ENCODE measurements at places on chromosomes 13 and 19. TPM values are rescaled to one million over a fixed set of nuclear protein-coding genes. Genes with fewer than 3 reads are reported as not detected.

DNA sequence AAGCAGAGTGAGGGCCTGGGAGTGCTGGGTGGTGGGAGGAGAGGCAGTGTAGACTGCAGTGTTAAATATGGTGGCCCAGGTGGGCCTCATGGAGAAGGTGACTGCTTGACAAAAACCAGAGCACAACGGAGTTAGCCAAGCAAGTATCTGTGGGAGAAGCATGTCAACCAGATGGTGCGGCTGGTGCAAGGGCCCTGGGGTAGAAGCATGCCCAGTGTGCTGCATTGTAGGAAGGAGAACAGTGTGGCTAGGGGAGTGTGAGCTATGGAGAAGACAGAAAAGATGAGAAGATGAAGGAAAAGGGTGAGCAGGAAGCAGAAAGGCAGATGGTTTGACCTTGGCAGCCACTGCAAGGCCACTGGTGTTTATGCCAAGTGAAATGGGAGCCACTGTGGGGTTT is 2.2 kb upstream of the VSTM2B start:
- H3K27ac ChIP-seq: no peak overlapping the region
- H3K36me3 ChIP-seq: no peaks in the 10 kb centered on the region
- H3K4me1 ChIP-seq: peaks cover 41% of the 10 kb centered on the region
- no peak overlapping the region for H3K4me3 ChIP-seq

DNA sequence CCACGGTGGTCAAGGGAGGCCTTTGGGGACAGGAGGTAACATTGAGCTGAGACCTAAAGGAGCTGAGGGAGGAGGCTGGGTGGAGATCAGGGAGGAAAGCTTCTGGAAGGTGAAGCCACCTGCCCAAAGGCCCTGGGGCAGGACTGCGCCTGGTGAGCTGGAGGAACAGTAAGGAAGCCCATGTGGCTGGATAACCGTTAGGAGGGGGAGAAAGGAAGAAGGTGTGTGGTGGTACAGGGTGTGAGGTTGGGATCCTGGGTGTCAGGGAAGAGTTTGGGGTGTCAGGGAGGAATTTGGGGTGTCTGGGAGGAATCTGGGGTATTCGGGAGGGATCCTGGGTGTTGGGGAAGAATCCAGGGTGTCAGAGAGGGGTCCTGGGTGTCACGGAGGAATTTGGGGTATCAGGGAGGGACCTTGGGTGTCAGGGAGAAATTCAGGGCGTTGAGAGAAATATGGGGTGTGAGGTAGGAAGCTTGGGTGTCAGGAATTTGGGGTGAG is 695 bp downstream of the TICAM1 start:
- H3K4me1 ChIP-seq: peaks cover 43% of the 10 kb centered on the region
- no peaks in the 10 kb centered on the region for H3K36me3 ChIP-seq
- no peaks in the 10 kb centered on the region for H3K27me3 ChIP-seq
- DNase-seq: no peak
- H3K4me3 ChIP-seq: peak overlapping the region; percentile 90

DNA sequence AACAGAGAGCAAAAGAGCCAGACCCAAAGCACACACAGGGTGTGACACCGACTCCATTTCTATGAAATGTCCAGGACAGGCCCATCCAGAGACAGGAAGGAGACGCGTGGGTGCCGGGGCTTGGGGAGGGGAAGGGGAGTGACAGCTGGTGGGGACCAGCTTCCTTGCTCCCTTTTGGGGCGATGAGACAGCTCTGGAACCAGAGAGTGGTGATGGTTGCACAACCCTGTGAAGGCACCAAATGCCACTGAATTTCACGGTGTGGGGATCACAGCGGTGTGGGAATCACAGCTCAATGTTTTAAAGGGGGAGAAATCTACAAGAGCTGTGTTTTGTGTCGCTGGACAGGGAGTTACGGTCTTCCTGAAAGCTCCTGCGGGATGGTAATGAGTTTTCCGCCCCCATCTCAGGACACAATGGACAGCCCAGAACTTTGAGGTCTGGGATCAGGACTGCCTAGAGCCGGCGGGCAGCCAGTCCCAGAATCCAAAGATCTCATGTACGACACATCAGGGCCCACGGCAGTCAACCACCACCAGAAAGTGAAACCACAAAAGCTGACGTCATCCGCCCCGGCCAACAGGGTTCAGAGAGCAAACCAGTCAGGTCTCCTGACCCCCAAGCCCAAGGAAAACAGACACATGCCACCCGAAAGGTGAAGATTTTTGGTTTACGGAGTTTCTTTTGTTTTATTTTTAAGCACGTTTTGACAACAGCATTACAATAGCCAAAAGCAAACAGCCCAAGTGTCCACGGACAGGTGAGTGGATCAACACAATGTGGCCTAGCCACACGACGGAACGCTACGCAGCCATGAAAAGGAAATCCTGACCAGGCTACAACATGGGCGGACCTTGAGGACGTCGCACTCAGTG is 7.3 kb downstream of the SGTA start:
- H3K4me1 ChIP-seq: peaks cover 33% of the 10 kb centered on the region
- H3K27ac ChIP-seq: peak overlapping the region; percentile 91
- peak overlapping the region; percentile 13 for H3K4me3 ChIP-seq
- H3K36me3 ChIP-seq: no peaks in the 10 kb centered on the region

DNA sequence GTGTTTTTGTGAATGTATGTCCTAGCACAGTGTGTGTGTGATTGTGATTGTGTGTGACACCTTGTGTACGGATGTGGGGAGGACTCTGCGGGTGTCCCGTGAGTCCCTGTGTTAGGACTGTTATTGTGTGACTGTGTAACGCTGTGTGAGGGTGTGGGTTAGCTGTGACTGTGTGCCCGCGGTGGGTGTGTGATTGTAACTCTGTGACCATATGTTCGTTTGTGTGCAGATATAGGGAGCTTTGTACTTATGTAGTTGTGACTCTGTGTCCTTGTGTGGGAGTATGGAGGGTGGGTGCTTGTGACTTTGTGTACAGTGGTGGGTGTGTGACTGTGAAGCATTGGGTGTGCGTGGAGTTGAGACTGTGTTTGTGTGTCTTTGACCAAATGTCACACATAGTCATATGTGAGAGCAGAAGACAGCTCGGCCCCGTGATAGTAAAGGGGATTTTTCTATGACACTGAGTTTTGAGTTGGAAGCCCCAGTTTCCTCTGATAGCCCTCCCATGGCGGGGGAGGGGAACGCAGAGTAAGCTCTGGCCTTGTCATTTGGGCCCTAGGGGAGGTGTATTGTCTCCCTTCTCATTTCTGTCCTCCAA is 949 bp upstream of the ZNF260 start:
- peak overlapping the region; percentile 75 for H3K4me3 ChIP-seq
- no peaks in the 10 kb centered on the region for H3K27me3 ChIP-seq
- H3K36me3 ChIP-seq: peaks cover 15% of the 10 kb centered on the region
- H3K4me1 ChIP-seq: peaks cover 26% of the 10 kb centered on the region
- peak overlapping the region; percentile 91 for H3K27ac ChIP-seq

GRCh38 chr13:111924678-111925075 is 142.3 kb upstream of the SOX1 start:
- H3K4me3 ChIP-seq: no peak overlapping the region
- no peaks in the 10 kb centered on the region for H3K36me3 ChIP-seq
- H3K27me3 ChIP-seq: no peaks in the 10 kb centered on the region
- H3K27ac ChIP-seq: no peak overlapping the region
- no peak for DNase-seq

DNA sequence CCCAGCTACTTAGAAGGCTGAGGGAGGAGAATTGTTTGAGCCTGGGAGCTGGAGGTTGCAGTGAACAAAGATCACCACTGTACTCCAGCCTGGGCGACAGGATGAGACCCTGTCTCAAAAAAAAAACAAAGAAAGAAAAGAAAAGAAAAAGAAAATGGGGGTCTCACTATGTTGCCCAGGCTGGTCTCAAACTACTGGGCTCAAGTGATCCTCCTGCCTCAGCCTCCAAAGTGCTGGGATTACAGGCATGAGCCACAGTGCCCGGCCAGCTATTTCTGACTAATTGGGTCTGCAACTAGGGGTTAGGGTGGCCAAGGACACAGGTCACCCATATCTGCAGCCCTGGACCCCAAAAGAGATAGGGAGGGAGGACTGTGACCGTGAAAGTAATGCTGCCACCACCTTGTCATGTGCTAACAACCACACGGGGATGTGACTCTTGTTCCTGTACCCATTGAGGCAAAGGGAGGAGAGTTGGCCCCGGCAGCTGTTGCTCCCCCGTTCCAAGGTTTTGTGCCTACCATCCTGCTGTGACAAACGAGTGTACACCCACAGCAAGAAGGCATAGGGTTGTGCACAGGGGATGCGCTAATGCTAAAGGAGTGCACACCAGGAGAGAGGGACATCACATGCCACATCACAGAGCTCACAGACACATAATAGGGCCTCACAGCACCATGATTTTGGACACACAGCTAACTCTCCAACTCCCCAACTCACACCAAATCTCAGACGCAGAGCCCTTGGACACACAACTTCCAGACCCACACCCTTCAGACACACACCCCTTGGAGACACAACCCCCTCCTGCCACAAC is 619 bp downstream of the MEF2B start:
- H3K4me1 ChIP-seq: peaks cover 27% of the 10 kb centered on the region
- H3K27me3 ChIP-seq: no peaks in the 10 kb centered on the region
- H3K4me3 ChIP-seq: no peak overlapping the region
- H3K36me3 ChIP-seq: no peaks in the 10 kb centered on the region
- H3K27ac ChIP-seq: no peak overlapping the region

- H3K27me3 ChIP-seq: peaks cover 55% of the 10 kb centered on the region
- H3K27ac ChIP-seq: no peak overlapping the region
- H3K36me3 ChIP-seq: no peaks in the 10 kb centered on the region
- H3K4me1 ChIP-seq: no peaks in the 10 kb centered on the region
Observed at GRCh38 chr19:50906217-50906616, 5.0 kb downstream of the KLK4 start.

GRCh38 chr13:59126474-59126873 is 1037.3 kb downstream of the DIAPH3 start:
- no peak for DNase-seq
- no peaks in the 10 kb centered on the region for H3K4me1 ChIP-seq
- H3K4me3 ChIP-seq: no peak overlapping the region
- H3K36me3 ChIP-seq: no peaks in the 10 kb centered on the region

DNA sequence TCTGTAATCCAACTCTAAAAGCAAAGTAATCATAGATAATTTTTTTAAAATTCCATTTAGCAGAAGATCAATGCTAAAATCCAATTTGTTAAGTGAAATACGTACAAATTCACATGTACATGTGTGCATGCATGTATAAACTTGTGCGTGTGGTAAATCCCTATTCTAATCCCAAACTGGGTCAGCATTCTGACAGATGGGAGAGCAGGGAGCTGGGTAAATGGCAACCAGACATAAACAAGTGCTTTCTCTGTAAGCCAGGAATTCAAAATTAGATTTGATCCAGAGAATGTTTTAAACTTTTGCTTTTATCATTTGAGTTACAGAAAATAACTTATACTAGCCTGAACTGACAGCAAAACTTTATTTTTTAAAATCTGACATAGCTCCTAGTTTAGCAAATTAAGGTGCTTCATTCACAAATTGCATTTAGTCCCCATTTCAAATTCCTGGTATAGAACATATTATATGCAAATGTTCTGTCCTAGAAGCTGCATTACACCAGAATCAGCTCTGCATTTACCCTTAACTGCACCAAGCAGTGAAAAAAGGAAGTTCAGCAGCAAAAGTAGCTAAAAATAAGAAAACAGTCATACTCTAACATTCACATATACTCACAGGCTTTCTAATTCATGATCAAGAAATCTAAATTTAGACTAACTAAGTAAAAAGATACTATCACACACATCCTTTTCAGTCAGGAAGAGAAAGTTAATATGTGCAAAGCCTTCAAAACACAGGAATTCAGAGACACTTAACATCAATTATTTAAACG is 32.6 kb downstream of the UBL3 start:
- peak overlapping the region; percentile 58 for H3K27ac ChIP-seq

- no peak for DNase-seq
- H3K27me3 ChIP-seq: no peaks in the 10 kb centered on the region
- peak overlapping the region; percentile 5 for H3K4me3 ChIP-seq
- H3K27ac ChIP-seq: peak overlapping the region; percentile 31
- H3K4me1 ChIP-seq: no peaks in the 10 kb centered on the region
Observed at GRCh38 chr19:38266981-38267597, 2.7 kb downstream of the SPINT2 start.

DNA sequence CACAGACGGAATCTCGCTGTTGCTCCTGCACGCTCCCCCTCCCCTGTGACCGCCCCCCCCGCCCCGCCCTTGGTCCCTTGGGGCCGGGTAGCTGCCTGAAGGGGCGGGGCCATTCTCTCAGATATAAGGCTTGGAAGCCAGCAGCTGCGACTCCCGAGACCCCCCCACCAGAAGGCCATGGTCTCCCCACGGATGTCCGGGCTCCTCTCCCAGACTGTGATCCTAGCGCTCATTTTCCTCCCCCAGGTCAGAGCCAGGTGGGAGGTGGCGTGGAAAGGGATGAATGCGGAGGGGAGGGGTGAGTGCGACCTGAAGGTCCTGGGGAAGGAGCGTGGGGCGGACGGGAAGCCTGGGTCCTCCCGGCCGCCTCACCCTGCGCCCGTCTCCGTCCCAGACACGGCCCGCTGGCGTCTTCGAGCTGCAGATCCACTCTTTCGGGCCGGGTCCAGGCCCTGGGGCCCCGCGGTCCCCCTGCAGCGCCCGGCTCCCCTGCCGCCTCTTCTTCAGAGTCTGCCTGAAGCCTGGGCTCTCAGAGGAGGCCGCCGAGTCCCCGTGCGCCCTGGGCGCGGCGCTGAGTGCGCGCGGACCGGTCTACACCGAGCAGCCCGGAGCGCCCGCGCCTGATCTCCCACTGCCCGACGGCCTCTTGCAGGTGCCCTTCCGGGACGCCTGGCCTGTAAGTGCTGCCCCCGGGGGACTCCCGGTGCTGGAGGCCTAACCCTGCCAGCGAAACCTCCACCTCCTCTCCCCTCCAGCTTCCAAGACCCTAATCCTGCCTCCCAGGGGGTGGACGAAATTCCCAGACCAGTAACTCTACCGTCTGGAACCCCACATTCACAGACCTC is at the start of gene DLL3:
DLL3 (plus strand) TSS at position 150 of the 845 bp plus-strand sequence; CDS start at position 178, 28 bp downstream.
- no peaks in the 10 kb centered on the region for H3K36me3 ChIP-seq
- H3K27ac ChIP-seq: no peak within 1 kb of the TSS
- peaks cover 33% of the 10 kb centered on the region for H3K4me1 ChIP-seq

- H3K27me3 ChIP-seq: peaks cover 47% of the 10 kb centered on the region
- peak within 1 kb of the TSS; percentile 58 for H3K4me3 ChIP-seq
Observed at GRCh38 chr19:708154-709143, at the start of gene PALM. TSS of gene PALM (plus strand) at chr19:708935. CDS start at chr19:709147, 212 bp downstream.

Gene MISP3
- 2.5 TPM for total RNA-seq

Gene LRRC8E
- total RNA-seq: not detected

DNA sequence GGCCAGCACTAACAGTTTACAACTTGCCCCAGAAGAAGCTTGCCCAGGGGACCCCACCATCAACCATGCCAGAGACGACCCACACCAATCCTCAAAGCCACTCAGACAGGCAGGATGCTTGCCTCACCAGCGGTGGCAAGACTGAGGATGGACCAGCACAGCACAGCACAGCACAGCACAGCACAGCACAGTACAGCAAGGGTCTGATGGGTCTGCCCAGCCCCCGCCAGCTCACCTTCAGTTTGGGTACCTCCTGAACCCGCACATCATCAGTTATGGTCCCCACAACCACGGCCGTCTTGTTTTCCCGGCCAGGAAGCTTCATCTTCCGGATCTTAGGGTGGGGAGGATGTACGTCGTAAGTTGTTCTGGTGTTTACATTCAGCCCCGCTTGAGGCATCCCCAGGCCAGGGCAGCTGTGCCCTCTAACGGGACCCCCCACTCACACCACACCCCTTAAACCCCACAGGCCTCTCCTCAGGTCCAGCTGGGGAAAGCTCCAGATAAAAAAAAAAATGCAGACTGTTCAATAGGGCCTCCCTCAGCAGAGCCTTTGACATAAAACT is 1.7 kb upstream of the FAM83E start:
- peaks cover 33% of the 10 kb centered on the region for H3K36me3 ChIP-seq
- no peaks in the 10 kb centered on the region for H3K27me3 ChIP-seq
- peak; percentile 70 for DNase-seq
- H3K27ac ChIP-seq: no peak overlapping the region
- H3K4me1 ChIP-seq: peaks cover 52% of the 10 kb centered on the region

- H3K4me1 ChIP-seq: peaks cover 20% of the 10 kb centered on the region
- peaks cover 32% of the 10 kb centered on the region for H3K36me3 ChIP-seq
- H3K27me3 ChIP-seq: peaks cover 5% of the 10 kb centered on the region
- peak overlapping the region; percentile 84 for H3K27ac ChIP-seq
Observed at GRCh38 chr19:6737873-6738786, 750 bp upstream of the GPR108 start.
